Stimulated activated CD8-positive, alpha-beta memory T cell treated with anti-CD3 and anti-CD28 coated beads, Interleukin-2, amount 100 ng/mL, for 1 hour (primary cell): ENCODE measurements at places on chromosomes 3 and 15.

DNA sequence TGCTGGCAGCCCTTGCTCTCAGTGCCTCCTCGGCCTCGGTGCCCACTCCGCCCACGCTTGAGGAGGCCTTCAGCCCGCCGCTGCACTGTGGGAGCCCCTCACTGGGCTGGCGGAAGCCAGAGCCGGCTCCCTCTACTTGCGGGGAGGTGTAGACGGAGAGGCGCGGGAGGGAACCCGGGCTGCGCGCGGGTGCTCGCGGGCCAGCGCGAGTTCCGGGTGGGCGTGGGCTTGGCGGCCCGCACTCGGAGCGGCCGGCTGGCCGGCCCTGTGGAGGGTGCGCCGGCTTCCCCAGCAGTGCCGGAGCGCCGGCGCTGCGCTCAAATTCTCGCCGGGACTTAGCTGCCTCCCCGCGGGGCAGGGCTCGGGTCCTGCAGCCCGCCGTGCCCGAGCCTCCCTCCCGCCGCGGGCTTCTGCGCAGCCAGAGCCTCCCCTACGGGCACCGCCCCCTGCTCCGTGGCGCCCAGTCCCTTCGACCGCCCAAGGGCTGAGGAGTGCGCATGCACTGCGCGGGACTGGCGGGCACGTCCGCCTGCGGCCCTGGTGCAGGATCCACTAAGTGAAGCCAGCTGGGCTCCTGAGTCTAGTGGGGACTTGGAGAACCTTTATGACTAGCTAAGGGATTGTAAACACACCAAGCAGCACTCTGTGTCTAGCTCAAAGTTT is 231.5 kb downstream of the EFHB start:
- DNase-seq, result no peak

DNA sequence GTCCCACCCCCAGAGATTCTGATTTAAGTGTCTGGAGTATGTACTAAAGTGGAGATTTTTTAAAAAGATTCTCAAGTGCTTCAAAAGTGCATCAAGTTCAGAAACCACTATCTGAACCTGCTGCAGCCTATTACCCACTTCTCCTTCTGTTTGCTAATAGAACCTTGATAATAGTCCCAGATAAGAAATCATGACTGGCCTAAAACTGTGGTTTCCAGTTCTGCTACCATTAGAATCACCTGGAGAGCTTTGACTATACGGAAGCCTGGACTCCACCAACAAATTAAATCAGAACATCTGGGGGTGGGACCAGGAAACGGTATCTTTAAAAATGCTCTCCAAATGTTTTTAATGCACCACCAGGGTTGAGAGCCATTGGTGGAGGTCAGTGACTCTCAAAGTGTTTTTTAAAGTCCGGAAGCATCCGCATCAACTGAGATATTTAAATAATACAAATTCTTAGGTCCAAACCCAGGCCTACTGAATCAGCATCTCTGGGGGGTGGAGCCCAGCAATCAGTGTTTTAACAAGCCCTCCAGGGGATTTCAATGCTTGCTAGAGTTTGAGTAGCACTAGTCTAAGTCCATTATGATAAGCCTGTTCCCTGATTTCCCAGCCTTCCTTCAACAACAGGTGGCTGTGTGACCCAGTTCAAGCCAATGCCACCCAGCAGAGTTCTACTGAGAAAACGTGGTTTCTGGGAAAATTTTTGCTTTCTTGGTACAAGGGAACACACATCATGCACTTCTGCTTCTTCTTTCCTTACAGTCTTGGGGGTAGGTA is 45.4 kb upstream of the TIPARP start:
- no peak for DNase-seq

DNA sequence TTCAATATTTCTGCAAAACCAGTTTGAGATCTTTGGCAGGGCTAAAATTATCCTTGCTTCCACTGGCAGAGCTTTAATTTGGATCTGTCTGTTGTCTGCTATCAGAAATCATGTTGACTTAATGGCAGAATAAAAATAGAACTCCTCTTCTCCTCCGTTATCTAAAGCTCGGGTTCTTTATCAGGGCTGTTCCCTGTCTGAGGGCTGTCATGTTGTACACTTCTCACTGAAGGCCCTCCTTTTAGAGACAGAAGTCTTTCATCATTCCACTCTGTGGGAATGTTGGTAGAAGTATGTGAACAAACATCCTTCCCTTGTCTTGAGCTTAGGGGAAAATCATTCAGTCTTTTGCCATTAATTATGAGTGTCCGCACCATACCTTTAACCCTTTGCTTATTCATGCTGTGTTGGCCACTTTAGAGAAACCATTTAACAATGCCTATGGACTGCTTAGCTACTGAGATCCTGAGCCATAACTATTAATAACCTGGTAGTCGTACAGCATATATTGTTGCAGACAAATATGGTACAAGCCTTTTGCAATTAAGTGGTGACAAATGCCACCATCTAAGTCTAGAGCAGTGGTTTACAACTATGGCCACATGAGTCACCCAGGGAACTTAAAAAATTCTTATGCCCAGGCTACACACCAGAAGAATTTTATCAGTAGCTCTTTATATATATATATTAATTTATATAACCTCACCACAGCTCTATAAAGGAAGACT is 226.0 kb upstream of the TPM1 start:
- DNase-seq, result no peak

GRCh38 chr3:64163019-64163754 is 62.1 kb downstream of the PRICKLE2 start:
- DNase-seq, result no peak

- no peak for DNase-seq
Measured at GRCh38 chr3:72678867-72679266, 169.4 kb downstream of the SHQ1 start.

DNA sequence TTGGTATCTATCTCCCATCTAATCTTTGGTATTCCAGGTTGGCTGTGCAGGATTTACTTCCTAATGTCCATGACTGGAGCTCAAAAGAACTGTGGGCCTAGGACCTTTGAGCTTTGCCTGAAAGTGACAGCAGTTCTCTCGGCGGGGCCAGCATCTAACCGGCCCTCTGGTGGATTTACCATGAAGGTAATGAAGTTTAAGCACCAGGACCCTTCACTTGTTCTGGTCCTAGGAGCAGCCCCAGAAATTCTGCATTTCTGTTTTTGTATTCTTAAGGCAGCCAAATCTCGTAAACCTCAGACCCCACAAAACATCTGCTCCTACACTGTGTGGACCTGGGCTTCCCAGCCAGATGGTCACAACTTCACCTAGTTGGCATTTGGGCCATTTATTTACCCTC is 13.0 kb downstream of the CALML4 start:
- no peak for DNase-seq

DNA sequence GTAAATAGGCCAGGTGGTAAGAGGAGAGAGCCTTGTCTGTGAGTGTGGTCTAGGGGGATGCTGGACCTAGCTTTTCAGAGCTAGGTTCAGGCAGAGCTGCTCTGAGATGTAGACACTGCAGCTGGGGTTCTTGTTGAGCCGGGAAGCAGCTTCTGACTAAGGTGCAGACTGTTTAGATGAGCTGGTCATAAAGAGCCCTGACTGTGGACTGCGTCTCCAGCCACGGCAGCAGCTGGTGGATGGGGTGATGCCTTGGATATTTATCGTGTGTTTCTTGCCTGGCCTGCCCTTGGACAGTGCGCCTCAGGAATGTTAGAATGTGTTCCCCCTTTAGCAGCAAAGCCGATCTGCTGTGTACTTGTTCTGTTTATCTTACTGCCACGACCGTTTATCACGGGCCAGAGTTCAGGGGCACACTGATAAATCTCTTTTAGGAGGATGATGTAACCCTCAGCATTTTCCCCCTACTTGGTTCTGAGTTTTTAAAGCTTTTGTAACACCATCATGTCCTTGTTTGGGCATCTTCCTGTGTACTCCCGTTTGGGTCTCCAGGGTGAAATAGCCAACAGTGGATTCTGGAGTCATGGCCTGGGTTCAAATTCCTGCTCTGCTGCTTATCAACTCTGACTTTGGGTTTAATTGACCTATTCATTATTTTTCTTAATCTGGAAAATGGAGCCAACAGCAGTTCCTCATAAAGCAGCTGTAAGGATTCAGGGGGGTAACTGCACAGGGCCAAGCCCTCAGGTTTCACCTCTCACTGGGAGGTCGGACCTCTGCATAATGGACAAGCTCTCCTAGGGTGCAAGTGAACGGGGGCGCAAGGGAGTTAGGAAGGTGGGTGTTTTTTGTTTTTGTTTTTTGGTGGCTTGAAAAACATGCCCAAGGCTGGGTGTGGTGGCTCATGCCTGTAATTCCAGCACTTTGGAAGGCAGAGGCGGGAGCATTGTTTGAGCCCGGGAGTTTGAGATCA is 51.4 kb downstream of the FLNB start:
- no peak for DNase-seq

- no peak for DNase-seq
Measured at GRCh38 chr3:98906230-98906629, 4.7 kb upstream of the DCBLD2 start.

GRCh38 chr3:105798381-105798934 is 70.4 kb downstream of the CBLB start:
- no peak for DNase-seq

GRCh38 chr15:100295939-100296565 is 45.7 kb downstream of the ADAMTS17 start:
- DNase-seq, result no peak

GRCh38 chr3:143975554-143976152 is 4.0 kb downstream of the DIPK2A start:
- no peak for DNase-seq

DNA sequence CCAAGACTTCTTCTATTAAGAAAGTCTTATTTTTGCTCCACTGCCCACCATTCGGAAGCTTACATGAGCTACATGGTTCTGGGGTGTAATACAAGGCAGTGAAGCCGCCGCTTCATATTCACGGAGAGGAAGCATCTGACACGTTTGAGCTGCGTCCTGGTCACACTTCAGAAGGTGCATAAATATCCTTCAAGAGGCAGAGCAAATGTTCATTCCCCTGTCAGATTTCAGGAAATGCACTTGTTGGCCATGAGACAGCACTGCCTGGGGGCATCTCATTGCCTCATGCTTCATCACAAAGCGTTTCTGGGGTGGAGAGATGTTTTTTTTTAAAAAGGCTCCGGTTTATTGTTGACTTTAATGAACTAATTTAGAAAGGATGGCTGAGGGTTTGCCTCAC is 119.9 kb downstream of the CADPS start:
- no peak for DNase-seq

GRCh38 chr3:130548356-130548755 is 31.4 kb downstream of the COL6A6 start:
- no peak for DNase-seq

DNA sequence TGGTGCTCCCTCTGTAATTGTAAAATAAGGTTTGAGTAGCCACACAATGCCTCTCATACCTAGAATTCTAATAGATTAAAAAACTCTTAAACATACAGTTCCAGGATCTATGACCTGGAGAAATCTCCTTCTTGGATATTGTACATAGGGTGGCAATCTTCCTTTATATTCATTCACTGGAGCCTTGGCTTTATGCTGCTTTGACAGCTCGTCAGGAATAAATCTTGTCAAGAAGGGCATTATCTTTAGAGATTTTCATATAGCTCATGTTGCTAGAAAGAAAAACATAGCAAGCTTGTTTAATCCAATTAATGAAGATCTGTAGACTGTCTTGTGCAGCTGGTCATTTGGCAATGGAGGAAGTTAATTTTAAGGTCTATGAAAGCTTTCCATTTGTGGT is 131.1 kb downstream of the PYDC2 start:
- DNase-seq, result no peak

DNA sequence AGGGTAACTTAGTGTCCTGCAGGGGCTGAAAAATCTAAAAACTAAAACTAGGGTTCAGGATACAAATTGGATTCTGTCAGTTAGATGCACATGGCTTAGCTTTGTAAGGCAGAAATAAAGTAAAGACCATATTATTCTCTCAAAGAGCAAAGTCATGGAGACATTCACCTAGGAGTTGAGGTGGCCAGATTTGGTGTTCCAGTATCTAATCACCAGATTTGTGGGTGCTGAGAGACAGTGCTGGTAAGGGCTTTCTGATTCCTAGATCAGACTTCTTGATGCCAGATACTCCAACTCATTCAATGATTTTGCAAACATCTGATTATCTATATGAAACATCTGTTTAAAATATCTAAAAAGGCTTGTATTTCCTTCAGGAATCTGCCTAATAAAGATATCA is 28.3 kb upstream of the TBC1D5 start:
- DNase-seq, result no peak

DNA sequence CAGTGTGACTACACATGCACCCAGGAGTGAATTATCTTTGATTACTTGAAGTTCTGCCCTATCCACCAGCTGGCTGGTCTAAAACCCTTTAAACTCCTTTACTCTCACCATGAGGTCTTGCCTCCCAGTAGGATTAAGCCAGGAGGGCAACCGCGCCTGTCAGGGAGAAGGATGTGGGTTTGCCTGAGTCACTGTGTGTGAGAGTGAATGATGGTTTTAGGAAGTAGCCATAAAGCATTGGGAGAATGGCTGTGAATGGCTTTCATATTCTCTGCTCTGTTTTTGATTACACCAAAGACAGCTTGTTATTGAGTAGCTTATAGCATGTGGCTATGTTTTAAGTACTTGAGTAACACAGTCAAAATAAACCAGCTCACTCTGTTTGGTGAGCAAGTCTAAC is 637.7 kb upstream of the TBL1XR1 start:
- no peak for DNase-seq

GRCh38 chr15:89383365-89384175 is 48.9 kb upstream of the POLG start:
- no peak for DNase-seq

DNA sequence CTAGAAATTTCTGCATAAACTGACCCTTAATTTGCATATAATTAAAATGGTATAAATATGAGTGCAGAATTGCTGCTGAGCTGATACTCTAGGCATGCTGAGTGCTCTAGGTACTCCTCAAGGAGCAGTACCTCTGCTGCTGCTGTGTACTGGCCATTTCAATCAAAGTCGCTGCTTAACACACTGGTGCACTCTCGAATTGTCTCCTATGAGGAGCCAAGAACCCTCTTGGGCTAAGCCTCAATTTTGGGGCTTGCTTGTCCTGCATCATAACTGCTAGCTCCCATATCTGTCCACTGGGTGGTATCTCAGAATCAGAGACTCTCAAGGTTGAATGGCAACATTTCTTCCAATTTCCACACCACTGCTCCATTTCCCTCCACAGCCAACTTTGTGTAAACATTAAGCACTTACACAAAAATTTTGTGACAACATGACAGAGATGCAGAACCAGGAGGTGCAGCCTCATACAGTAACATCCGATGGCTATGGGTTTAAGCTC is 82.5 kb downstream of the XXYLT1 start:
- no peak for DNase-seq

GRCh38 chr3:192352142-192352541 is 375.2 kb downstream of the FGF12 start:
- DNase-seq, result no peak

DNA sequence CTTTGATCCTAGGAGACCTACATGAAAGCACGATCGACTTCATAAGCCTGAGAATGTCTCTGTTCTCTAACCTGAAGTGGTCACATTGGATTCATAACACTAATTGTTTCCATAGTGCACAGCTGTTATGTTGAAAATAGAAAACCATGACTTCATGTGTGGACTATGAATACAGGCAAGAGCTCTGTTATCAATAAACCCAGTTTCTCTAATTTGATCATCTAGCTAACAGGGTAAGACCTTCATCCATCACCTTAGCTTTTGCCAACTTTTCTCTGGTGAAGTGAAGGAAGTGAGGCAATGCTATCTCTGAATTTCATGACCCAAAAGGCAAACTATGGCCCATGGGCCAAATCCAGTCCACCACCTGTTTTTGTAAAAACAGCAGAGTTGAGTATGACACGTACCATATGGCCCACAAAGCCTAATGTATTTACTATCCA is 27.2 kb downstream of the ABI3BP start:
- DNase-seq, result no peak

GRCh38 chr3:129603991-129604749 is 2.3 kb downstream of the PLXND1 start:
- DNase-seq, result no peak

GRCh38 chr3:152359385-152360248 is 90.9 kb downstream of the MBNL1 start:
- DNase-seq, result no peak

GRCh38 chr15:91780387-91780786 is 73.1 kb upstream of the SLCO3A1 start:
- DNase-seq, result no peak
